ENCODE measurements at places on chromosomes 4 and X.
A peak's percentile ranks its signal among the peaks of the same experiment; 100 is the strongest.

GRCh38 chr4:182066037-182066436 is 177.2 kb upstream of the TENM3 start:
- no peak for DNase-seq

DNA sequence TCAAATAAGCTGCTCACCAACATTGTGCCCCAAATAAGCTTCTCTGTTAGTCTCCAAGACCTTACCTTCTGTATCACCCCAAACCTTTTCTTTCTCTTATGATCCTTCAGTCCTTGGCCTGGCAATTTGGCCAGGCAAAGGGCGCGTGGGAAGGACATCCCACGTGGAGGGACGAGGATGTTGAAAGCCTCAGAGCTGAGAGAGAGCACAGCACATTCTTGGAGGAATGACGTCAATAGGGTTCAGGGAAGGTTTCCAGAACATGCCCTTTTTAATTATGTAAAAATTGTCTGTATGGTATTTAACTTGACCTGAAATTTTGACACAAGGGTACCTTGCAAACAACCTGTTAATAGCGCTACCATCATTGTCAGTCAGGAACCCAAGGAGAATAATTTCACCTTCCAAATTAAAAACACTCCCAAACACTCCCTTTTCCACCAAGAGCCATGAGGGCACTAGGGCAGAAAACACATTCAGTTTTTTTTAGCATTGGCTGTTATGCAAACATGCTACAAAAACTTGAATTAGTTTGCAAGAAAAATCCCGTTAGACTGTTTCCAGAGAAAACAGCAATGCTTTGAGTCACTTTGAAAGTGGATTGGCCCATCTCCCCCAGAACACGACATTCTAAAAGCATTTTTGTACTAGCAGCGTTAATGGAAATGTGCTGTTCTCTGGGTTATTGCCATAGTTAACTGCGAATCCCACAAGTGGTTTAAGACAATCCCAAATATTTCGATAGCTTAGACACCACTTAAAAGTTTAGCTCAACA is 183.2 kb upstream of the PUDP start:
- DNase-seq: peak; percentile 72

GRCh38 chrX:141467442-141467841 is 117.1 kb downstream of the SPANXA1 start:
- no peak for DNase-seq

DNA sequence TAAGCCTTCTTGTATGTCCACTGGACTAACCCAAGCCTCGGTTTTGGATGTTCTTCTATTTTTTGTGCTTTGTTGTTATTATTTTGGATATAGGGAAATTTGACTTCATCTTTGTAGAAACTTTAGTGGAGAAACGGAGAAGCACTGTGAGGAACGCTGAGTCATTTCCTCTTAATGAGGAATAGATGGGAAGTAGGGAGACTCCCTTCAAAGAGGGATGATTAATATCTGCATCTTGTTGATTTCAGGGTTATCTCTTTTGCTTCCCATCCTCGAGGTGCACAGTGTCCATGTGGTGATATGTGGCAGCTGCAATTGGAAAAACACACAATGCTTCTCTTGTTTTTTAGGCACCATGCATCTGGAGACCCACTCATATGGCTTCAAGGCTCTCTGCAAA is 1147.9 kb downstream of the NLGN4X start:
- no peak for DNase-seq

GRCh38 chr4:147730333-147730732 is 1.6 kb upstream of the ARHGAP10 start:
- DNase-seq: no peak

GRCh38 chrX:72105436-72105835 is 26.3 kb downstream of the RTL5 start:
- DNase-seq: no peak

GRCh38 chrX:889966-890651 is 259.5 kb downstream of the SHOX start:
- DNase-seq: no peak

GRCh38 chr4:40157436-40157835 is 39.4 kb upstream of the RHOH start:
- no peak for DNase-seq

GRCh38 chr4:100087743-100088142 is 102.5 kb downstream of the DDIT4L start:
- no peak for DNase-seq

GRCh38 chr4:59068722-59069418 is 1958.7 kb upstream of the IGFBP7 start:
- DNase-seq: no peak

DNA sequence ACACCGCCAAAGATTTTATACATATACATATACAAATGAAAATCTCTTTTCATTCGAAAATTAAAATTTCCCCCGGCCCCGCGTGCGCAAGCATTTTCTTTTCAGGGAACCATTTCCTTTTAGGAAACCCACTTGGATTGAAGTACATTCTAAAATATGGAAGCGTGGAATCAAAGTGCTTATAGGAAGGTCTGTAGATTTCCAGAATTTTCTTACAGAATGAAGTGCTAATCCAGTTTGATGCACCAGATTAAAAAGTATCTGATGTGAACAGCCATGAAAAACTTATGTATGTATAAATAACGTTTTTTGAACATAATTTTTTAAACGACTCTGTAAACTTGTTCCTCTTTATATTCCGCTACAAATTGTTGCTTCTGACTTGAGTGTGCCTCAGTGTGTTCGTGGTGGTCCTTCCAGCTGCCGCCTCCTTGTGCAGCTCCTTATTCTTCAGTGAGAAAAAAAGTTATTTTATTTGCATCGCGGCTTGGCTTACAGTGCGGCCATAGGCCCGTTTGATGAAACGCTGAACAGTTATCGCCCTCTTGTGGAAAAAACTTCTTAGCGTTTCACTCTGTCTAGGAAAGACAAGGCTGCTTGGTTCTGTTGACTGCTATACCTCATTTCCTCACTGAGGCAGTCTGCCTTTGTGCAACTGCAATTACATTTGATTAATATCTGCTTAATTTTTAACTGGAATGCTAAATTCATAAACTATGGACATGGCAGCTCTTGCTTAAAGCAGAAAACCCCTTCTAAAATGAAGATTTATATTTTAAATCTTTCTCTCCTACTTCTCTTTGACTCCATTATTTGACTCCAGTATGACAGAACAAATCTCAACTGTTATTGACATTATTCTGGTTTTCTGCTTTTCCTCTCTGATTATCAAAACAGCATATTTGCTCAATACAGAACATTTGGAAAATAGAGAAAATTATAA is 4.7 kb upstream of the NKX6-1 start:
- peak; percentile 68 for DNase-seq

- no peak for DNase-seq
Measured at GRCh38 chr4:161336016-161336530, 827.7 kb downstream of the FSTL5 start.

- no peak for DNase-seq
Measured at GRCh38 chrX:34576864-34577263, 80.2 kb downstream of the TMEM47 start.

DNA sequence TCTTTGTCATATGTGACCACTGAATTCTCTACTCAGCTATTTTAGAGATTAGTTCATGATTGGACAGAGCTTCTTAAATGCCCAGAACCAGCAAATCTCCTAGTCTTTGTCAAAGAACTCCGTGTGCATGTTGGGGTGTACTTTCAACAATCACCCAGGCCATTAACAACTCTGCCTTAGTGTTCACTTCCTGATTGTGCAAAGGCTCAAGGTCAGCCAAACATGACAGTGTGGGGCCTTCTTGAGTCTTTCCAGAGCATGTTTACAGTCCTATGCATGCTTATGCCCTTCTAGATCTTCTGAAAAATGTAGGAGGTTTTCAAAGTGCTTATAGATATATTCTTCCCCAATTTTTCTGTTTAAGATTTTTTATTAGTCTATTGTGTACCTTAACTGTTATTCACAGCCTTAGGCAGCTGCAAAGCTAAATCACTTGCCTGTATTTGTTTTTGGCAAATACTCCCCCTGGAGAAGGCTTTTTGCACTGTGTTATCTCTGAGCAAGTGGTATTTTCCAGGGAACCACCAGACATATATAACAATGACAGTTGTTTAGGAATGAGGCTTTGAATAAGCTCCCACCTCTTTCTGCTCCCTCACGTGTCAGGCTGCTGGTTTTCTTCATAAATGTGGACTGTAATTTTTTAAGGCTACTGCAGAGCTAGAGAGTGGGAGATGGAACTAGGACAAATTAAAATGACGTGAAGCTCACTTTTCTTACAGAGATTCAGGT is 24.0 kb upstream of the DRP2 start:
- no peak for DNase-seq

- DNase-seq: no peak
Measured at GRCh38 chrX:38465686-38466085, 95.7 kb upstream of the TSPAN7 start.

DNA sequence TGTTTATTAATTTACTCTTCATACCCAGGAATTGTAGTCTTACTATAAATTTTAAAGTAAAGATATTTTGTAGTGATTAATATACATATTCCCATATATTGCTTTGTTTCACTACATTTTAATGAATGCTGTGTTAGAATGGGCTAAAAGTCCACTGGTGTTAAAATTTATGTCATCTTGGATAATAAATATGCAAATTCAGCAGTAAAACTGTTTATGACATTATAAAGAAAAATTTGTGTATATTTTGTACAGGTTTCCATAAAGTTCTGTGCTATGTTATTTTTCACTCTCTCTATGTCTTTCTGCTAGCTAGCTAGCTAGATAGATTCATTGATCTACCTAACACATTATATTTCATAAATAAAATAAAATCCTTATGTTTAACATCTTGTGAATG is 1071.2 kb downstream of the FAT4 start:
- no peak for DNase-seq

DNA sequence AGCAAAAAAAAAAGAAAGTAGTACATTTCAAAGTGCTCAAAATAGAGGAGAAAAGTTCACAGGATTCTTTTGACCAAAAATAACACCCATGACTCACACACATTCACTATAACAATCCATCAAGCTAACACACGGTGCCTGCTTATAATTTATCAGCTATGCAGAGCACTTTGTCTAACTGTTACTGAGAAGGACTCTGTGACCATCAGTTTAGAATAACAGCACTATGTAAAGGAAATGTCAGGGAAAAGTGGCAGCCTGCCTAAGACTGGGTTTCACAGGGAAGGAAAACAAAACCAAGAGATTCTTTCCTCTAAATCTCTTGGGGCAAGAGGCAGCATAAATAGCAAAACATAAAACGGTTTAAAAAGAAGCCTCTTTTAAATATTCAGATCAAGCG is 54.8 kb downstream of the CCDC149 start:
- peak; percentile 58 for DNase-seq

DNA sequence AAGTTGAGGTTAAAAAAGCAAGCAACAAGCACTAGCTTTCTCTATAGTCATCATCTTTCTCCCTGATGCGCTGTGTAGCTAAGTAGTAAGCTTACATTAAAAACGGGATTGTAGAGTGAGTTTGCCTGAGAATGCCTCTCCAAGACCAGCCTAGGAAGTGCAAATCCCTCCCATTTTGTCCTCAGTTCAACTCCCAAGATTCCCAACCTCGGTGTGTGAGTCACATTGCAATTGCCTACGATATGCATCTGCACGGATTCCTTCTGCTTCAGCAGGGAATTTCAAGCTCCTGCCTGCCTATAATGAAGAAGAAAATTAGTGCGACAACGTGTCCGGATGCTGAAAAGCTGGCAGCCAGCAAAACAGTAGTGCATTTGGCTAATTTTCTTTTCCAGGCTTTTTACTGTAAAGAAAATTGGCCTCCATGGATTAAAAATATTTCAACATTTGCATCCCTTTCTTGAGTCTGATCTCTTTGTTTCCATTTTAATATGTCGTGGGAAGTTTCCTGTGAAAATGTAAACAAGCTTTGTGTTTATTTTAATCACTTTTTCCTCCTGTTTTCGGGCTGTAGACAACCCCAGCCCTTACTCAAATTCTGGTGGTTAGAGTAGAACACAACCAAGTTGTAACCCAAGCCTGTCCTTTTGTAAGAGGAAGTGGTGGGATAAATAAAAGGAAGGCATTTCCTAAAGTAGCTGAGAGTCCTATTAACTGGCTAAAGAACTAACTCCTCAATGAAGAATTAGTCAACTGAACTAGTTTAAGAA is 58.4 kb upstream of the TET2 start:
- peak; percentile 73 for DNase-seq

DNA sequence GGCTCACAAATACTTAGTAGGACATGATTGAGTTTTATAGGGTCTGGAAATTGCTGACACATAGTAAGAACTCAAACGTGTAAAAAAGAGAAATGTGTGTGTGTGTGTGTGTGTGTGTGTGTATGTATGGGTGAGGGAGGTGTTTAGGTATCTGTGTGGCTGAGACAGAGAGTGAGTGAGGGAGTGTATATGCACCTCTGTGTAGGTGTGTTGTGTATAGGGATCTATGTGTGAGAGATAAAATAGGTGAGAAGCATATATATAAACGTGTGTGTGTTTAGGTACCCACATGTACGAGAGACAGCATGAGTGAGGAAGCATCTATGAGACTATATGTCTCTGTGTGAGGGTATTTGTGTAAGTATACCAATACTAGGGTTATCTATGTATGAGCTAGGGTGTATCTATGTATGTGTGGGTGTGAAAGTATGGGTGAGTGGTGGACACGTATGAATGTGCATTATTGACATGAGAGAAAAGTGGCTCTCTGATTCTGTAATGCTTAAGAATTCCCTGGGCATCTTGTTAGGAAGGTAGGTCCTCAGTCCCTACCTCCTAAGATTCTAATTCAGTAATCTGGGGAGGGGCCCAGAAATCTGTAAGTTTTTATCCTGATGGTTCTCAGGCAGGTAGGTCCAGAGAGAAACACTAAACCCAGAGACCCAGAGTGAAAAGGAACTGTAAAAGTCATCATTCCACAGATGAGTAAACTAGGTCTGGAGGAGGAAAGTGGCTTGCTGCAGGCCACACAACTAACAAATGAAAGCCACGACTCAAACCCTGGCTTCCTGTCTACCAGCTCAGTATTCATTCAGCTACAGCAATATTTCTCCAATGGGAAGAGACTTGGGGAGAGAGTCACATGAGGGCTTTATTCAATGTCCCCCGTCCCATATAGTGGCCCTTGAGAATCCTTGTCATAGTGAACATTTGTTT is 237.0 kb downstream of the IDS start:
- no peak for DNase-seq

DNA sequence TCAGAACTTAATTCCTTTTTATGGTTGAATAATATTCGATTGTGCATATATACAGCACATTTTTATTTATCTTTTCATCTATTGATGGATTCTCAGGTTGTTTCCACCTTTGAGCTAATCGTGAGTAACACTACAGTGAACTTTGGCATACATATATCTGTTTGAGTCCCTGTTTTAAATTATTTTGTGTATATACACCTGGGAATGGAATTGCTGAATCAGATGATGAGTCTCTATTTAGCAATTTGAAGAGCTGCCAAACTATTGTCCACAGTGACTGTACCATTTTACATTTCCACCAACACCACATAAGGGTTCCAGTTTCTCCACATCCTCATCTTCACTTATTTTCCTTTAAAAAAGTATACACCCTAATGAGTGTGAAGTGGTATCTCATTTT is 166.2 kb upstream of the FGF13 start:
- no peak for DNase-seq

DNA sequence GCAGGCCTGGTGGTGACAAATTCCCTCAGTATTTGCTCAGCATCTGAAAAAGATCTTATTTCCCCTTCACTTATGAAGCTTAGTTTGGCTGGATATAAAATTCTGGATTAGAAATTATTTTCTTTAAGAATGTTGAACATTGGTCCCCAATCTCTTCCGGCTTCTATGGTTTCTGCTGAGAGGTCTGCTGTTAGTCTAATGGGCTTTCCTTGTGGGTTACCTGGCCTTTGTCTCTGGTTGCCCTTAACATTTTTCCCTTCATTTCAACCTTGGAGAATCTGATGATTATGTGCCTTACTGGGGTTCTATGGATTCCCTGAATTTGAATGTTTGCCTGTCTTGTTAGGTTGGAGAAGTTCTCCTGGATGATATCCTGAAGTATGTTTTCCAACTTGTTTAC is 17.4 kb upstream of the TMPRSS11F start:
- no peak for DNase-seq
